ENCODE measurements at places on chromosomes 16 and 17.

- DNase-seq = no peak
These were observed 759.1 kb upstream of the RBFOX1 start for GRCh38 chr16:6573577-6573976.

DNA sequence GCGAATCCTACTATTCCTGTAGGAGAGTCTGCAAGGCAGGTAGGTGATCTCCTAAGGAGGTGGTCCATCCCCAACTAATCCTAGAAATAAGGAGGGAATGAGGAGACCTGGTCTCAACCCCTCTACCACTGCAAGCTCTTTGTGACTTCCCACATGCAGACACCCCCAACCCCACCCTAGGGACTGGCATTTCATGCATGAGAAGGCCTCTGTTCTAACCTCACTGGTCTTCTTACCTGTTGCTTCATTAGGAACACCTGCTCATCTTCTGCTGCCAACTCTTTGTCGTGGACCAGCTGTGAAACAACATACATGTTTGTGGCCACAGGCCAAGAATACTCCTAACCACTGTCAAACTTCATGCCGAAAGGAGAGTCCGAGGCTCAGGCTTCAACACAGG is 22.6 kb downstream of the DYNC1LI2 start:
- no peak for DNase-seq

GRCh38 chr17:28682655-28683054 is 20.6 kb downstream of the SUPT6H start:
- no peak for DNase-seq

GRCh38 chr16:55699616-55700015 is 43.8 kb downstream of the SLC6A2 start:
- DNase-seq = no peak

- no peak for DNase-seq
These were observed 1.5 kb downstream of the MPV17L start for GRCh38 chr16:15396948-15397594.

- peak; percentile 11 for DNase-seq
These were observed 25.4 kb upstream of the WSB1 start for GRCh38 chr17:27268394-27269085.

GRCh38 chr16:66569827-66570405 is 3.7 kb downstream of the CMTM1 start:
- DNase-seq = no peak

DNA sequence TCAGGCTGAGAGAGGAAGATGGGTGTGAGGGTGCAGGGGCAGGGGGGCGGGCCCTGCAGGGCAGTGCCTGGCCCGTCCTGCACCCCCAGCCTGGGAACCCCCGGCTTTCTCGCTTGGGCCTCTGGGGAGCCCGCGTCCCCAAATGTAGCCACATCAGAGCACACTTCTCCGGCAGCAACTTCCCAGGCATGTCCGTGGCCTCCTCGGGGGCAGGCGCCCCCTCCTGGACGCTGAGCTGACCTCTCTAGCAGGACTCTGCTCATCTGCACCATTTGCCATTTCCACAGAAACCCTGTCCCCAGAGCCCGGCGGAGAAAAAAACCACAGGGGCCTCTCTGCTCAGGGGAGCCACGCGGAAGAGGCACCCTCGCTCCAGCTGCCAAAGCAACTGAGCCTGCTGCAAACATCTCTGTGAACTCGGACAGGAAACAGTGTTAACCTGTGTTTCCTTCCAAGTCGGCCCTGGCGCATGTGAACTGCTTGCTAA is 63.4 kb downstream of the KLHDC4 start:
- no peak for DNase-seq

GRCh38 chr17:74444406-74444805 is 12.5 kb downstream of the GPRC5C start:
- DNase-seq = no peak

DNA sequence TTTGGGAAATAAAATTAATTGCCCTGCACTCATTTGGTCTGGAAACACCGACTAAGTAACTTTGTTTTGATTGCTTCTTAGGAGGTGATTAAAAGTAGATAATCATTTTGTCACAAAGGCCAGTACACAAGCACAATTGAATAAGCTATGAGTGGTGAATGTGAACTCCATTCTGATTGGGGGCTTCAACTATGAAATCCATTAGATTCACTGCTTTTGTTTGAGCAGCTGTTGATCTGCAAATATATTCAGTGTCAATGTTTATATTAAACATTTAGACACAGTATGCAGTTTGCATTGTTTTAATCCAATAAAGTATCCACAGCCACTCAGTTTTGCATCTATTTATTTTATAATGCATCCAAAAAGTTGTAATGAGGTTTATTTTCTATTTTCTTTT is 817.5 kb downstream of the CDH11 start:
- peak; percentile 20 for DNase-seq

- DNase-seq = no peak
These were observed 243.5 kb downstream of the STX8 start for GRCh38 chr17:9332132-9332494.

GRCh38 chr16:8923199-8923598 is 40.5 kb downstream of the USP7 start:
- DNase-seq = no peak

GRCh38 chr17:57512258-57512657 is 232.8 kb downstream of the CCDC182 start:
- no peak for DNase-seq

- DNase-seq = no peak
These were observed 3.3 kb upstream of the NR1D1 start for GRCh38 chr17:40103688-40104087.

GRCh38 chr16:12057266-12057665 is 80.7 kb downstream of the SNX29 start:
- no peak for DNase-seq

- no peak for DNase-seq
These were observed 49.3 kb upstream of the JPH3 start for GRCh38 chr16:87552772-87553573.
